ENCODE measurements at places on chromosomes 13 and 19.

DNA sequence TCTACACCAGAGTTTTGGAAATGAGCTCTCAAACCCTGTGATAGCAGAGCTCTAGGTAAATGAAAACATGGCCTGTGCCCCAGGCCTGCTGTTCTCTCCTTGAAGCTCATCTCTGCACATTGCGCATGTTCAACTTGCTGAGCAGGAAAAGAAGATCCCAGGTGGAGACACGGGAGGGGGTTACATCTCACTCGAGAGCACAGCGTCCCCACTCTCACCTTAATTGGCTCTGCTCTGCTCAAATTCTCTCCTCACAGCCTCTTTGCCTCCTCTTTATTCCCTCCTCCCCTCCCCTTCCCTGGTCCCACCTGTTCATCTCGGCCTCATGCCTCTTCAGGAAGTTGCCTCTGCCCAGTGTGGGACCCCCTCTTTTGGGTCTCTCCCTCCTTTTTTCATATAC lies 44.7 kb downstream of the RGCC start:
- DNase-seq: no peak

DNA sequence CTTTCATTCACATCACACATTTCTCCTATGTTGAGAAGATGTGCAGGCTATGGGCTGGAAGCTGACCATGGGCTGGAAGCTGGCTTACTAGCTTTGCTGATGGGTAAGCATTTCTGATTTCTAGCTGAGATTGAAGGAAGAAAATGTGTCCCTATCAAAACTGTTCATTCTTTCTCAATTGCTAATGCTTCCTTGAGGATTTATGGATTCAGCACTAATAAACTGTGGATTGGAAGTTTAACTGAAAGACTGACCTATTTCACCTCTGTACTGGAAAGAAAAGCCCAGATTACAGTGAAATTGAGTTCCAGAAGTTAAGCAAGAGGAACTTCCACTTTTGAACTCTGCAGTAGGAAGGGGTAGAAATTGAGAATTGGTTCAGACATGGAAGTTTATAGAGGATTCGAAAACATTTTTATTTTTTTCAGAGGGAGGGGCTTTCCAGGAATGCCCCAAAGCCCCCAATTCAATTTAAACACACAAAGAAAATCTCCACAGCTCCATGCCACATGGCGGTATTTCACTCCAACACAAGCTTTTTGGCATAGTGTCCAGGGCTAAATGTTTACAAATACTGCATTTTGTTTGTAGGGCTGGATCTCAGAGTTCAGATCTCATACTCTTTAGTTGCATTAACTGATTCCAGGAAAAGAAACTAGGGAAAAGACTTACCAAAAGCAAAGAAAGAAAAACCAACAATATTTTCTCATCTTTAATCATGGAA lies 61.2 kb upstream of the ARGLU1 start:
- no peak for DNase-seq

- DNase-seq: no peak
These were observed 1.6 kb downstream of the GATAD2A start for GRCh38 chr19:19406878-19407632.

- DNase-seq: no peak
These were observed 833.0 kb downstream of the EFNB2 start for GRCh38 chr13:105702441-105702840.
